CD8-positive, alpha-beta memory T cell (primary cell): ENCODE measurements at places on chromosomes 7 and 10.

- no peak for DNase-seq
Observed at GRCh38 chr7:151857412-151857811, 19.5 kb downstream of the PRKAG2 start.

DNA sequence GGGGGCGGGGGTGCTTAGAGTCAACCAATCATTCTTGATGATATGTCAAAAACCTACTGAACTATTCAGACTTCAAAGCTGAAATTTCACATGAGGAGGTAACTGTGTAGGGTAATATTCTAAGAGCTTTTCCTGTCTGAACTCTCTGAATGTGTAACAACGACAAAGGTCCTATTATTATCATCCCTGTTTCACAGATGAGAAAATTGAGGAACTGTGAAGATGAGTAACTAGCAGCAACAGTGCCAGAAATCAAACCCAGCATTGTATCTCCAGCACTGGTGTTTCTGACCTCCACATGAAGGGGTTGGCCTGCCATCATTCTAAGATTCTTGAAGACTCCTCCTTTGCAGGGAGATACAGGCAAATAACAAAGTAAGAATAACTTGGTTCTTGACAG lies 294.7 kb upstream of the AOAH start:
- no peak for DNase-seq

DNA sequence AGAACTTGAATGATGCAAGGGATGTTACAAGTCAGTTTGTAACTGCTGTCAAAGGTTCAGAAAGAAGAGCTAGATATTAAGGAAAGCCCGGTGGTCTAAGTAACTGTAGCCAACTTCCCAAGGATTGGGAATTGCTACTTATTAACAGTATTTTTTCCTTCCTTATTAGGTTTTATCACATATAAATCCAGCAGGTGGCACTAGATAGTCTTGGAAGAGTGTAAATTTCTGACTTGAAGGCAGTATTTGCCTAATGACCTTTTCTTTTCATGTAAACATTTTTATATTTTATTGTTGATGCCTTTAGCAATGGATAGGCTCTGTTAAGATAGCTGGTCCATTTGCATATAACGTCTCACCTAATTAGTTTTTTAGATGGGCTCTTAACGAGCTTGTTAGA lies 51.2 kb downstream of the ANLN start:
- DNase-seq: no peak

DNA sequence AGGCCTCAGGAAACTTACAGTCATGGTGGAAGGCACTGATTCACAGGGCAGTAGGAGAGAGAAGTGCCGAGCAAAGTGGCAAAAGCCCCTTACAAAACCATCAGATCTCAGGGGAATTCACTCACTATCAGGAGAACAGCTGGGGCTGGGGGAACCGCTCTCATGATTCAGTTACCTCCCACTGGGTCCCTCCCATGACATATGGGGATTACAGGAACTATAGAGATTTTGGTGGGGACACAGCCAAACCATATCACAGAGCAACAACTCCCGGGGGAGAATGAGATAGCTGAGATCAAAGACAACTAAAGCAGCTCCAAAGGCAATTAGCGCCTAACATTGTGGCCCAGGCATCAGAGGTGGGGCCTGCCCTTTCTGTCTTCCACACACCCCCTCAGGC lies 85.4 kb upstream of the VOPP1 start:
- DNase-seq: no peak

GRCh38 chr10:104077663-104078151 lies 8.0 kb downstream of the COL17A1 start:
- no peak for DNase-seq

GRCh38 chr7:24378871-24379616 lies 95.1 kb downstream of the NPY start:
- no peak for DNase-seq

GRCh38 chr7:47466832-47467231 lies 115.1 kb downstream of the TNS3 start:
- DNase-seq: no peak

GRCh38 chr10:108323274-108323798 lies 1158.8 kb upstream of the SORCS1 start:
- no peak for DNase-seq

GRCh38 chr7:139567647-139568345 lies 44.3 kb downstream of the CLEC2L start:
- peak; percentile 8 for DNase-seq

GRCh38 chr10:57482259-57482658 lies 785.4 kb downstream of the IPMK start:
- DNase-seq: no peak

DNA sequence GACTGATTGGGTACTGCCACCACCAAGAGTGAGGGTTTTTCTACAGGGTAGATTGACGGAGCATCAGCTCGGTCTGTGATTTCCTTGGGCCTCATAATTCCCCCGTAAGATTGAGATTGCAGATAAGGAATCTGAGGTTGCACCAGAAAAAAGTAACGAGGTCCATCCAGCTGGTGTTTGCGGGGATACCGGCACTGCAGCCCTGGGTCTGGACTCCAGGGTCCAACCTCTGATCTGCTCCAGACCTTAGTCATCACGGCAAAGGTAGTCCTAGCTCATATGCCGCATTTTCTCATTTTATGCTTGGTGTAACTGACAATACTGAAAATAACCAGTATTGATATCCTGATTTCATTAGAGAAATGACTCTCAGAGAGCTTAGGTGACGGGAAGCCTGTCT lies 3.9 kb downstream of the CARD11 start:
- no peak for DNase-seq

DNA sequence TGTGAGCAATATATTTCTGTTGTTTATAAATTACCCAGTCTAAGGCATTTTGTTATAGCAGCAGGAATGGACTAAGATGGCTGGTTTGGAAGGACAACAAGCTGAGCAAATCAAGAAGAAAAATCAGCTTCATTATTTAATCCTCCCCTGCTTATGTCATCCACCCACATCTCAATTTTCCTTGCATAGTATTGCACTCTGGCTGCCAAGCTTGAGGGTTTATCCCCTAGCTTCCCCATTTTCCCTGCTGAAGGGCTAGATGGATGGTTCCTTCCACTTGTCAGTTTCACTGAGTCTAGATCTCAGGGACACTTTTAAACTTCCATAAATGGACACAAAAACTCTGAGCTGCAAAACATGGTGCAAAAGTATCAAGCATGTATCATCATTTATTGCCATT lies 75.2 kb upstream of the LAMB4 start:
- DNase-seq: no peak

DNA sequence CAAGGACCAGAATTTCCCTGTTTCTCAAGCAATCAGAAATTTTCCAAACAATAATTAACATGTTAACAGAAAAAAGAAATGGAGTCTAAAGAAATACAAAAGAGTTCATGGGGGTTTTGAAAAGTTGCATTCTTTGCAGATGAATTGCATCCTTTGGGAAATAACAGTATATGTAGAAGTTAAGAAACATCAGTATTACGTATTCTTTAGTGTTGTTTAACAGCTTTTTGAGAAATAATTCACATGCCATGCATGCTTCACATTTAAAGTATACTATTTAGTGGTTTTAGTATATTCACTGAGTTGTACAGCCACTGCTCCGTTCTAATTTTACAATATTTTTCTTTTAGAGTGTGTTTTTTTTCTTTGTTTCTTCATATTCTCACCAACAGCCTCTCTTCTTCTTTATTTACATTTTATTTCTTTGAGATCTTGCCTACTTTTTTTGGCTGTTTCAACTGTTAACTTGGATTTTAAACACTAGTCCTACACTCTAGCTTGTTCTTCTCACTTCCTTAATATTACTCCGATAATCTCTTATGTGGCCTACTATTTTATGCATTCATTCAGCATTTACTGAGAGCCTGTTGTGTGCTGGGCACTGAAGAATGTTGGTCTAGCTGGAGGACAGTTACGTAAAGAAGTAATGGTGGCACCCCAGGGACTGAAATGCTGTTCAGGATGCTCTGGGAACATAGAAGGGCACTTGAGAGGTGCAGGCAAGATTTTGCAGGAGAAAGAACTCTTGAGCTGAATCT lies 330.1 kb downstream of the EXOC4 start:
- DNase-seq: no peak

DNA sequence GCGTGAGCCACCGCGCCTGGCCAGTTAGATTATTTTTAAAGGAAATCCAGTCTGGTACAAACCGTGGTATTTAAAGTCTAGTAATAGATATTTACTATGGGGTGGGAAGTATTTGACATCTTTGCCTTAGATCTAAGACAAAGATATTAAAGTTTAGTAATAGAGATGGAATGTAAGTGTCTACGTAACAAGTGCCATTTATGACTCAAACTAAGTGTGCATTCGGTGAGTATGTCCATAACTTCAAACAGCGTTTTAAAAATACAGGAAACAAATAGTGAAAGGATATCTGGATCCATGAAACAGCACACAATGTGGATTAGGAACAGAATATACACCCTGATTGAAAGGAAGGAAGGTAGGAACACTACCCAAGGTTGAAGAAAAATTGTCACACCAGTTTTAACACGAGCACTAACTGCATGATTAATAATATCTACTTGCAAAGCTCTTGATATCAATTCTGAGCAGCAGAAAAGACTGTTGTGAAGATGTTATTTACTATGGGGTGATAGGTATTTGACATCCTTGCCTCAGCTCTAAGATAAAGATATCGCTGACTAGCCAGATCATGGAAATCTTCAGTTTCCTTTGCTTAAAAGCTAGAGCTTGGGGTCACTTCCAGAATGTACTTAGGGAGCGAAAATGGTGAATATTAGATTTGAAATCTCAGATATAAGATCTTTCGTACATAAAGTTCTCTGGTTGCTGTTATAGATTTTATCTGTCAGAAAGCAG lies 48.7 kb downstream of the EPC1 start:
- no peak for DNase-seq

- no peak for DNase-seq
Observed at GRCh38 chr7:94642838-94643653, 12.9 kb downstream of the SGCE start.

GRCh38 chr7:40948239-40948638 lies 754.7 kb downstream of the INHBA start:
- DNase-seq: no peak

DNA sequence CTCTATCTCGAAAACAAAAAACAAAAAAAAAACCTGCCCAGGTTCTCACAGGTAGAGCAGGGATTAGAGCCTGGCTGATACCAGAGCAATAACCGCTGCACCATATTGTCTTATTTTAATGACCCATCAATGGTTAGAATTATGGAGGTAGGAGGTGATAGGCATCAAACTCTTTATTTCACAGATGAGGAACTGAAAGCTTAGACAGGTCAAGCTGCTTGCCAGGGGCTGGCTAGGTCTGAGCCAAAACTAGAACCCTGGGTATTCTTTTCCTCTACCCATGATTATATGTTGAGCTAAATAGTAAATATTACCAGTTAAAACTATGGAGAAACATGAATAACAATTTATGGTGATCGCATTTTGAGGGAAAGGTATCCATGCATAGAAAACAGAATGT lies 2.0 kb upstream of the PPP1R3C start:
- DNase-seq: no peak

DNA sequence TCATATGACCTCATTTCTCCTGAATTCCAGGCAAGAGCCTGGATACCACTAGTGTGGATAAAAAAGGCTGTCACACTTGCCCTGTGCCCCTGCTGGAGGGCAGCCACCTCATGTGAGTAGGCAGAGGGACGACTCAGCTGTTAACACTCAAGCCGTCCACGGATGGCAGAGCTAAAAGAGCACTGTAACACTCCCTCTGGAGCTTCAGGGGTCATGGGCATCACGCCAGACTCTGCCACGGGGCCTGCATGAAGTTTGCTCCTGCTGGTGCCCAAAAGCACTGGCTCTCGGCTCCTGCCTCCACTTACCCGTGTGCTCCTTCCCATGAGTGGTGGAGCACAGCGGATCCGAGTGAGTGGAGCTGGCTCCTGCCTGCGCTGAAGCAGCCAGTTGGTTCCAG lies 919.8 kb upstream of the C7orf33 start:
- no peak for DNase-seq

DNA sequence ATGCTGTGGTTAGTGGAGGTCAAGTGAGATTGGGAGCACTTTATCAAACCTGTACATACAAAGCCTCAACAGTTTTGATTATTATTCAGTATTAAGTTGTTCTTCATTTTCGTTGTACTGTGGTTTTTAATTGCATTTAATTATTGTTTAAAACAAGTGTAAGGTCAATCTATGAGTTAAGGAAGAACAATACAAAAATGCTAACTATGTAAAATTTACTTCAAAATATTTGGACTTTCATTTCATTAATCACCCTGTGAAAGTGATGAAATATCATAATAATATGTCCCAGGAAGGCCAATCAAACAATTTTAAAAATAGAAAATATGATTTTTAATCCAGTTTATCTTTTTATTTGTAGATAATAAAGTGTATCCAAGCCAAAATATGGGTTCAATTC lies 13.6 kb upstream of the NDUFA5 start:
- no peak for DNase-seq

DNA sequence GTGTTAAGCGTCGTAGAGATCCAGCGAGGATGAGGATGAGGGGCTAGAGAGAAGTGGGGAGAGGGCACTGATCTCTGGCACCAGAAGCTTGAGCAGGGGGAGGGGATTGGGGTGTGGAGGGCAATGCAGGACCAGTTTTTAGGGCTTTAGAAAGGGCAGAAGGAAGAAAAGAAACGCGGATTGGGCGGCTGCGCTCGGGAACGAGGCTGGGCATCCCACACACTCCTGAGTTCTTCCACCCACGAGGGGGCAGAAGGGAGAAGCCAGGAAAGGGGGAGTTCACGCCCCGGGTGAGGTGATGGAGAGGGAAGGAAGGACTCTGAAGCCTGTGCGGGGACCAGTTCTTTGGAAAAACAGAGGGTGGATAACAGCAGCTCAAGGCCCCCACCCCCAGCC lies 6.1 kb upstream of the VGF start:
- no peak for DNase-seq

DNA sequence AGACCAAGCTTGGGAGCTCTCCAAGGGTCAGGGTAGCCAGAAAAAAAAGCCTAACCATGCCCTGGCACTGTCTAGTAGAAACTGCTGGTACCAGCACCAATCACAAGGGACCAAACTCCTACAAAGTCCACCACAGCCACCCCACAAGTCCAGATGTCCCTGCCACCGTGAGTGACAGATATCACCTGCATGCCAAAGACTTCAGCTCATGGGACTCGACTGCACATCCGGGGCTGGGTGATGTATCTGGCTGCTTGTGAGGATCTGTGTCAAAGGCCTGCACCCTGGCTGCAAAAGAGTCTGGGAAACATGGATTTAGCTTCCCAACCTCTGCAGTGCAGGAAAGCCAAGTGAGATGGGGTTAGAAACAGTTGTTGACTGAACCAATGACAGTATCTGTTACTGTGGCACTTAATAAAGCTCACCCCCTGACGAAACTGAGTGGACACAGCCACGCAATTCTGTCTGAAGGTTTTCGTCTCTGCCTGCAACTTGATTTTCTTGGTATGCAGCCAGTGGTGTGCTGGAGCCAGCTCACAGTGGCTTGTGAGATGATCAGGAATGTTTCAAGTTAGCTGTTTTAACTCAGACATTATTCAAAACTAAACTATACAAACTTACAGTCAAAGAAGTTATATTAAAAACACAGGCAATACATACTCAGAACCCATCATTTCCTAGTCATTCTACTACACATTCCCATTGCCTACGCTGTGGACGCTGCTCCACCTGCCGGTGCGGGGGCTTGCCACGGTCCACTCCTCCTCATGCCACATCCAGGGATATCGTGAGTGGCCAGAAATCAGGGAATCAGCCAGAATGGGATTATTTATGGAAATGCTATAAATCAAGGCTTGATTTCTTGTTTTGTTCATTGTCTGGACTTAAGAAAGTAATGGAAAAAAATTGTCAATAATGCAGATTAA lies 9.2 kb downstream of the ZNF488 start:
- DNase-seq: no peak
